CD4-positive, alpha-beta T cell treated with Interleukin-2 at 100 ng/mL for 4 hours (primary cell): ENCODE measurements at places on chromosomes 11 and 22.

GRCh38 chr11:72786305-72787215 is 7.3 kb downstream of the STARD10 start:
- no peak for DNase-seq

DNA sequence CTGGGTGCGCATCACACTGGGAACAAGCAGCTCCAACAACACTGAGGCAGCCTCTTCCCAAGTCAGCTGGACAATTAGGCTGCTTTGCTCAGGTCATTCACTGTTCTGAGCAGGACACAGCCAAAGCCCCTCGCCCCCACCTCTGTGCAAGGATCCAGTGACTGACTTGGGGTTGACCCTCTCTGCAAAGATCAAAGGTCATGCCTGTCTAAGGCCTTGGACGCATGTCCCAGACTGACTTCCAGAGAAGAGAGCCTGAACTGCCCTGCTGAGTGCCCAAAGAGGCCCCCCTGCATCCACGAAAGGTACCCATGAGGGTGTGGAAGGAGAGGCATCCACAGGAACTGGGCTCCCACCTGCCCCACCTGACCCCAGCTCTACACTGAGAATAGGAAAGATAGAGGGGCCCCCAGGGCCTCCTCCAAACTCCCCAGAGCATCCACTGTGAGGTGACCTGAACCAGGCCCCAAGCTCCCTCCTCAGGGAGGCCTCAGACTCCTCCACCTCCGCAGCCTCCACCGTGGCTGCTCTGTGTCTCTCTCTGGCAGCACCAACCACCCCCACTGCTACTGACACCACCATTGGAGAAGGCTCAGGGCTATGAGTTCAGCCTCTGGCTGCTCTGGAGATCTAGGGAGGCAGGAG is 53.5 kb downstream of the IGLL5 start:
- DNase-seq, result no peak

- DNase-seq, result no peak
Measured at GRCh38 chr11:95577716-95578460, 211.7 kb downstream of the FAM76B start.

- no peak for DNase-seq
Measured at GRCh38 chr11:128800871-128801417, 66.2 kb downstream of the KCNJ1 start.

GRCh38 chr22:29727131-29727523 is 7.3 kb downstream of the CABP7 start:
- no peak for DNase-seq

- no peak for DNase-seq
Measured at GRCh38 chr22:24685531-24686190, 82.7 kb downstream of the GGT1 start.

DNA sequence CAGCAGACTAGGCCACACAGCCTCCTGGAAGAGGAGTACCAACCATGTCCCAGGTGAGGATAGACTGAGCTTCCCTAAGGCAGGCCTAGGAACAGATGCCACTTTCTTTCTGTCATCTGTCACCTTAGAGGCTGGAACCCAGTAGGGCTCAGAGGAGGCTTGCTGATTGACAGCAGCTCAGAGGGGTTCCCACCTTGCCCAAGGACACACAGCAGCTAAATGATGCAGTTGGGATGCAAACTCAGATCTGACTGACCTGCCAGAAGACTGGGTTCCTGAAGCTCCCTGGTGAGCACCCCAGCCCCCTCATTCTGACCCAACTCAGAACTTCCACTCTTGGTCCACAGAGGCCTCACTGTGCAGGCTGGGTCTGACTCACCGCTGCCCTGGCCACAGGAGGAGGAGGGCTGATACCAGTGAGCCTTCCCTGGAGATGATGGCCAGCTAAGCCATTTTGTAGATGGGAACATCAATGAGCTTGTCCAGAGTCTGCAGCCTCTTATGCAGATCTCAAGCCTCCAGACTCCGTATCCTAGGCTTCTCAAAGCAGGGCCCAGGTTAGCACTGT is 14.0 kb downstream of the CAPN5 start:
- DNase-seq, result no peak

- DNase-seq, result no peak
Measured at GRCh38 chr22:45026511-45026910, 16.7 kb upstream of the PHF21B start.

DNA sequence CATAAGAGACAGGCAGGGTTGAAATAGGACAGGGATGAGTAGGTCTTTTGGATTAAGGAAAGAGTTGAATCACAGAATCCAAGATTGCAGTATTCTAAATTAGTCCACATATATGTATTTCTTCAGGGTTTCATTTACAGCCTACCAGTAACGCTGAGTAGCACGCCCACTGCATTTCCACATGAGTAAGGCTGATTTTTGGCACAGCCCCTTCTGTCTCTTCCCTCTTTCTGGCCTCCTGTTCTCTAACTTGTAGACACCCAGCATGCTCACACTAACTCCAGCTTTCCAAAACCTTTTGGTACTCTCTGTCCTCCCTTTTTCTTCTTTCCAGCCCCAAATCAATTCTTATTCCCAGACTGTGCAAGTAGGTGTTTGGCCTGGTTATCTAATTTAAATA is 3.7 kb upstream of the SIK2 start:
- no peak for DNase-seq
